ENCODE measurements at places on chromosomes 1 and 21.

DNA sequence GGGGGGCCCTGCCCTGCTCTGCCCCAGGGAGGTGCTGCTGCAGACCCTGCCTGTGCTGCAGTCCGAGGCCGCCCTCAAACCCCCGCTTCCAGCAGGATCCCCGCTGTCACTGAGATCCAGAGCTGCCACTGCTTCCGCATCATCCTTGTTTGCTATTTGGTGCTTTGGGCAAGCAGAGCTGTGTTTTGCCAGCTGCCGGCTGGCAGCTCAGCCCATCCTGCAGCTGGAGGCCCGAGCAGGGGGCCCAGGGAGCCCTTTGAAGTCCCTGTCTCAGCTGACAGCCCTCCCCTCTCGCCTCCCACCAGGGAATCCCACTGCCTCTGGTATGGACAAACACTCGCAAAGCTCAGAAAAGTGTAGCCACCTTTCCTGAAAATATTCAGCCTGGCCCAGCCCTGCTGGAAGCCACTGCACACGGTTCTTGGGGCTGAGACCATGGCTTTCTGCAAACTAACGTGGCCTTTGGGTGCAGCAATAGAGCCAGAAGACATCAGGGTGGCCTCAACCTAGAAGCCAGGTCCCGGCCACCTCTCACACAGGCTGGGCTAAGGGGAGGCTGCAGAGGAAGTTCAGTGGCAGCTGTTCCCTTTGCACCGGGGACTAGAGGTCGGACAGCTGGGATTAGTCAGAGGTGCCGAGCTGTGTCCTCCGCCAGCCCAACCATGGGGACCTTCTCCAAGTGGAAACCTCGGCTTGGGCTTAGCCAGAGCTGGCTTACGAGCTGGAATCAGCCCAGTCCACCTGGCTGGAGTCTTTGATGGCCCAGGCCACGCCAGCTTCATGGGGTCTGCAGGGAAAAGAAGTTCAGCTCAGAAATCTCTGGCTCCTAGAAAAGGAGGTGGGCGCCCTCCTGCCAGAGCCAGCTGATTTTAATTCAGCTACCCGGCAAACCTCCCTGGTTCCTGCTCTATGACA, 107.1 kb downstream of the SPSB1 start:
- no peak for DNase-seq

DNA sequence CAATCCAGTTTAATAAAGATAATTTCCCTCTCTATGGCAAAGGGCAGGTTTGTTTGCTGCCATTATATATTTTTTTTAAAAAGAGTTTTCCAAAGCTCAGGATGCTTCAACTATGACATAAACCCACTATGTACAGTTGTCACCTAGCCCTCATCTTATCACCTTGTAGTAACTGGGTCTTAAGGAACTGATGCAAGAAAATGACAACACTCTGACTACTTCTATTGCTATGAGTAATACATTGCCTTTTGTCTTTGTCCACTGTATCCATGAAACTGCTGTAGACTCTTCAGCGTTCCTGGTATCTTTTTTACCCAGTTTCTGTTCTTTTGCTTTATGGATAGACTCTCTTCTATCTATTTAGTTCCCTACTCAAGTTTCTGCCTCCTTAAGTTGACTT, 586.5 kb downstream of the NEGR1 start:
- DNase-seq = no peak

DNA sequence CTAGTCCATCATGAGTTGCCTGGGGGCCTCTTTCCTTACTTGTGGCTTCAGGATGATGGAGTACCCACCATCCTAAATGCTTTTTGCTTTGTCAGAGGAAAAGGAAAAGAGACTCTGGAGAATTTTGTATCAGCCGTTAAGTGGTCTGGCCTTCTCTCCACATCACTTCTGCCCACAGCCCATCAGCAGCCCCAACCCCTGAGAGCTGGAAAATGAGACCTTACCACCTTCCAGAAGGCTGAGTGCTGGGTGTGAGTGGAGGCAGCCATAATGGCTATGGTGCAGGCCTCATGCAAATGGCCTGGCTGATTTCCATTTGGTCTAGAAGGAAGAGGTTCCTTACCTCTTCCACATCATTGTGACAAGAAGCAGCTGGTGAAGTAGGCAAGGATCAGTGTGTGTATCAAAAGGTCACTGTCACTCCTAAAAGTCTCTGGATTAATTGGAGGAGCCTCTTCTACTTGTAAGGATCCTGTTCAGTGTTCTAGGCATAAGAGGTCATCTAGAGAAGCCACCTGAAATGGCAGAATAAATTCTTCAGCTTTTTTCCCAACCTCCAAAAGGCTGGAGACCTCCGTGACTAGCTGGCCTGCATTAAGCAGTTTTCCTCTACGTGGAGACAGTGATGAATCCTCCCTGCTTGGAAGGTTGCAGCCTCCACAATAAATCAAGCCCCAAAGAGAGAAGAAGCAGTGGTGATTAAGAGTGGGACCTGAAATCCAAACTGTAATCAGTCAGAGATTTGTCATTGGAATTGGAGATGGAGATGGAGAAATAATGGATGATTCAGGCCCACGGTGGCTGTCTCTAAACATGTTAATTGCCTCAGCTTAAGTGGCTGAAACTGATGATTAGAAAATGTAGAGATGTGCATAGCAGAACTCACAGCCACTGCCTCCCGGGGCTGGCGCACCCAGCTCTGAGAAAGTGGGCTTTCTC, 111.5 kb downstream of the CNIH3 start:
- no peak for DNase-seq

DNA sequence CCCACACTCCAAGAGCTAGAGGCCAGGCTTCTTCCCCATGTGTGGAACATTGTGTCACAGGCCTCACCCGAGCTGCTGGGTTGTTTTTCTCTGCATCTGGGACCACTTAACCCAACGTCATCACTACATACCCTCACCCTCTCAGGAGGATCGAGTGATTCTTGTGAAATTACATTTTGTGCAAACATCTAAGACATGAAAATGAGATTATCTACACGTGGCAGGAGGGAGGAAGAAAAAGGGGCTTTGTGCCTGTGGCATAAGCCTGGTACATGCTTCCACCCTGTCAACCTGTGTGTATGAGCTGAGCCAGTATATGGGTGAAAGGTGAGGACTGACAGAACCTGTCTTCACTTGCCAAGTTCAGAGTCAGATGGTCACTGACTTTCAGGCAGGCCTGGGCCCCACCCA, 1.6 kb downstream of the CPT2 start:
- no peak for DNase-seq

DNA sequence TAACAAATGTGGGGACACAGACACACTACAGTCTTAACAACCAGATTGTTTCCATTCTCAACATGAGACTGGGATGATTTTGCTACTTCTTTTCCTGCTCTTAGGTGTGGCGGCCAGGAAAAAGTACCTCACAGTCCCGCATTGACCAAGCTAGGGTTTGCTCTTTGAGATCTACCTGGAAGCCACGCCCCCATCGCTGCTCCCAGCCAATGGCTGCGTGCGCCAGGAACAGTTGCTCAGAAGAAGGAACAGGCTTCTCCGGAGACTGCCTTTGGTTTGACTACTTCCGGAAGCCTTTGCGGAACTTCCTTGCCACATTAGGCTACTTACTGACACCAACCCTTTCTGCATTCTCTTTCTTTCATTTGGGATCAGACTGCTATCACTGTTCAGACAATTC, 44.2 kb upstream of the PLD5 start:
- DNase-seq = no peak

GRCh38 chr21:31804008-31804394, 68.8 kb upstream of the HUNK start:
- DNase-seq = no peak

DNA sequence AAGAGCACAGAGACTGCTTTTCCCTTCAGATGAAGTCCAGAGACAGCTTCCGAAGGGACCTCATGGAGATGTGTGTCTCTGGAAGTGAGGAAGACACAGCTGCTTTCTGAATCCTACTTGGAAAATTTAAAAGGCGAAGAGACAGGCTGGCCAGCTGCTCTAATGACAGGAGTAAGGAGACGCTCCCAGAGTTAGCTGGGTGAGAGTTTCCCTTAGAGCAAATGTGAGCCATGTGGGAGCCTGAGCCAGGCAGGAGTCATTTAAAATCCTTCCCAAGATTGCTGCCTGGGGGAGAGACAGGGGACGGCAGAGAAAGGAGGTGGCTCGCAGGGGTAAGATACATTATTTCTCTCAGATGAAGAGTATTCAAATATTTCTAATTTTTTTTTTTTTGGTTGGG, 53.1 kb downstream of the ZNF326 start:
- DNase-seq = no peak

DNA sequence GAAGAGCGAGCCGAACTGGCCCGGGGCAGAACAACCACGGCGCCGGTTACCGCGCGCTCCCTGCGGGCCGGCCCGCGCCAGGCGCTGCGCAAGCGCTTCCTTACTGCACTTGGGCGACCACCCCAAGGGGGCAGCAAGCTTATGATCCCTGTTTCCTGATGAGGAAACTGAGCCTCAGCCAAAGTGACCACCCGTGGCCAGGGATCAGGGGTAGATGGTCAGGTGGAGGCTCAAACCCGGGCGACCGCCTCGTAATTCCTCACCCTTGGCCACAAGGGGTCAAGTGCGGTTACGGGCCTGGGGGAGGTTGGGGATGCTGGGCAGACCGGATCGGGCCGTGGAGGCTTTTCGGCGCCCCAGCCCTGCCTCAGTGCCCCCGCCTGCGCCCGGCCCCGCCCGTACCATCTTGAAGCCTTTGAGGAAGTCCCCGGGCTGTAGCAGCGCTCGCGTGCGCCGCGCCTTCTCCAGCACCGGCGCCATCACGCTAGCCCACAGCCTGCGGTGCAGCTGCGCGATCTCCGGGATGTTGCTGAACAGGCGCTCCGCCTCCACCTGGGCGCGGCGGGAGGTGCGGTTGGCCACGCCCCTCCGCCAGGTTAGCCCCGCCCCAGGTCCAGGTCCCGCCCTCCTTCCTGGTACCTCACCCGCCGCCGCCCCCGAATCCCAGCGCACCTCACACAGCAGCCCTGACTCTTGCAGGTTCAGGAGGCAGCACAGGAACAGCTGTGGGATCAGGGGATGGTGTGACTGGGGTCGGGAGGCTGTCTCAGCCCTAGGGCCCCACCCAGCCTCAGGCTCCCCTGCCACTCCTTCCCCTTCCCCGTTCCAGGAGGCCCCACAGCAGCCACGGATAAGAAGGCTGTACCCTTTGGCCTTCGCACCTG, 5.4 kb upstream of the TNFRSF25 start:
- no peak for DNase-seq

GRCh38 chr1:196887515-196888239, at the start of gene CFHR4:
TSS of gene CFHR4 (plus strand) at chr1:196888052. CDS start at chr1:196888151, 99 bp downstream.
- no peak for DNase-seq

GRCh38 chr21:15631342-15631741, 98.4 kb upstream of the USP25 start:
- no peak for DNase-seq

GRCh38 chr1:67217417-67217816, 51.2 kb downstream of the IL23R start:
- no peak for DNase-seq

GRCh38 chr1:167950569-167950968, 13.7 kb upstream of the MPC2 start:
- no peak for DNase-seq

GRCh38 chr1:30151119-30151518, 572.3 kb downstream of the MATN1 start:
- DNase-seq = no peak

GRCh38 chr1:226983247-226983991, 43.3 kb downstream of the COQ8A start:
- no peak for DNase-seq

DNA sequence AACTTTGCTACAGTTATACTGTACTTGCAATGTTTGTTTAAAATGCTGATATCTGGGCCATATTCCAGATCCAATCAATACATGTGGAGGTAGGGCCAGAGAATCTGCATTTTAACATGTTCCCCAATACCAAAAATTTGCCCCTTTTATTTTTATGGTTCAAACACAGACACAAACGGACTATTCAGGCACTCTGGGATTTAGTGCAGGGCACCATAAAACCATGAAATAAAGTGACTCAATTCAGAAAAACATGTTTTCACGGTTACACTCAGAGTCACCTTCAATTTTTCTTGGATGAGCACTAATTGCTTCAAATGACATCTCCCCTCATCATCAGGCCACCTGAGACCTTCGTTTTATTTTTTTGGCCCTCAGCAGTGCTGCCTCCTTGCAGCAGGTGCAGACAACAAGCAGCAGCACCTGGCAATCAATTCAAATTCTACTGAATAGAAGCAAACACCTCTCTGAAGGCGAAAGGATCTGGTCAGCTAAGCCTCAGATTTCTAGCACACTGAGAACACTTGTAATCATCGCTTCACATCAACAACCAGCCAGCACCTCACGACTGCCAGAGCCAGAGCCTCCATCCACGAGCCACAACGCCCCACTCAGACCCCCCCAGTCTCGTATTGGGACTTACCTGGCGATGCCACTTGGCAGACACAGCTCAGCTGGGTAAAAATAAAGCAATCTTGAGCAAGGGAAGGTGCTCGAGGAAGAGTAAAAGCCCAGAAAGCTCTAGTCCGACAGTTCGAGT, 1.1 kb downstream of the ERO1B start:
- DNase-seq = no peak

GRCh38 chr1:46552357-46553237, 1.1 kb upstream of the KNCN start:
- DNase-seq = no peak

- no peak for DNase-seq
Measured at GRCh38 chr1:102872097-102872496, 236.2 kb downstream of the COL11A1 start.
